ENCODE measurements at places on chromosomes 16 and 17. TPM values are rescaled to one million over a fixed set of nuclear protein-coding genes. Genes with fewer than 3 reads are reported as not detected.

DNA sequence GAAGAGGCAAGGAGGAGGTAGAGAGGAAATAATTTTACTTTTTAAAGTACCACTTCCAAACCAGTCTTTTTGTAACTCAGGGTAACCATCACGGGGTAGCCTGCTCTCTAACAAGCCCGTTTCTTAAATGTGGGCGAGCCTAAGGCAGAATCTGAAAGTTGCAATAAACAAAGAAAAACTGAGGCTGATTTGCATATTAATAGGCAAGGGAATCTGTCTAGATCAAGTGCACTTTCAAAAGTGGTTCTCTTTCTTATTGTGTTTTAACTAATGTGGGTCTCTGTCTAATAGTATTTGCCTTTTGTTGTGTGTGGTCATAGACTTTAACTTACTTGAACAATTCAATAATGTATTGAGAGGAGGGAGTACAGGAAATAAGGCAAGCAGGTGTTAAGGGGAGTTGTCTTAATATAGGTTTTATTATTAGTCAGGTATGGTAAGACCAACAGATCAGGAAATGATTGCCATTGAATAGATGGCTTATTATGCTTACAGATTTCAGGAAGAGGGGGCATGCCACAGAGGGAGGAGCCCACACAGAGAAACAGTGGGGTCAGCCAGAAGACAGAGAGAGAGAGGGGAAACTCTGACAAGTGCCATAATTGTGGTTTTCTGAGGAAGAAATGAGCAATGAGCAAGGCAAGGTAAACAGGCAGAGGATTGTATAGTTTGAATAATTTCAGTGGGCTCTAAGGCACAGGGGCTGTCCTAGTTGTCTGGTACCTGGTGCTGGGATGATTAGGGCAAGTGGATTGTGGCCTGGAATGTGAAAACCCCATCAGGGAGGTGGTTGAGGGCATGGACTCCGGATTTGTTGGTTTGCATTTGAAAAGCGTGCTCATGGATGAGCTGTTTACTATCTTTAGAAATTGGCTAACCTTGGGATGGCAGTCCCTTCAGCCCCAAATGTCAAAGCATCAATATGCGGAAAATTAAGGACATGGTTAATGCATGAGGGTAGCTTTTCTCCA lies 237.2 kb downstream of the TOX3 start:
- no peak overlapping the region for H3K4me3 ChIP-seq
- no peak for DNase-seq
- no peaks in the 10 kb centered on the region for H3K27me3 ChIP-seq
- no peak overlapping the region for H3K27ac ChIP-seq

DNA sequence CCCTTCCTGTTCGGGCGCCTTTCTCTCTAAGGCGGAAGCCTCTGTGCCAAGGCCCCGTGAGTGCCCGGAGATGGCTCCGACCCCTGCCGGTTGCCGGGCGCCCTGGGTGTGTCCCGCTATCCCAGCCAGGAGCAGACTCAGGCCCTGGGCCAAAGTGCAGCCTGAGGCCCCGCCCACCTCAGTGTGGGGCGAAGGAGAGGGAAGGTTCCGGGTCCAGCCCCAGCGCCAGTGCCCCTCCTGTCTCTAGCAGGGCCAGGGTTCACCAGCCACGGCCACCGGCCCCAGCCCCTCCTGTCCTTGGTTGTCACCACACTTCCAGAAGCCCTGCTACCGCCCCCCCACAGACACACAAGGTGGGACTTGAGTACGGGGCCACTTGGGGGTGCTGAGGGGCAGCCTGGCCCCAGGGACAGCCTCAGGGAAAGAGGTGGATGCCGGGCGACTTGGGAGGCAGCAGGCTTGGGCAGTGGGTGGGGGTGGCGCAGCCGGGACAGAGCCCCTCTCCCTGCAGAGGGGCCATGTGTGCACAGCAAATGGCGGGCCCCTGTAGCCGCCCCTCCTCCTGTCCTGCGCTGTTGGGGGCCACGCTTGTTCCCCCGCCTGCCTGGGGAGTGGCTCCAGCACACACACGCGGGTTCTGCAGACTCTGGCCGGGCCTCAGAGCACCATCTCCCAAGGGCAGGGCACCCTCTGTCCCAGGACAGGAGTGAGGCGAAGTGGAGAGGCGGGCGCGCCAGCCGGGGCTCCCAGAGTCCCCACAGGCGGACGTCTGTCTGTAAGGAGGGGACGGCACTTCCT lies 6.0 kb downstream of the C1QTNF8 start:
- DNase-seq, result no peak
- H3K4me3 ChIP-seq, result no peak overlapping the region
- H3K4me1 ChIP-seq, result peaks cover 4% of the 10 kb centered on the region
- H3K36me3 ChIP-seq, result no peaks in the 10 kb centered on the region
- H3K27me3 ChIP-seq, result peaks cover 23% of the 10 kb centered on the region
- no peak overlapping the region for H3K27ac ChIP-seq

DNA sequence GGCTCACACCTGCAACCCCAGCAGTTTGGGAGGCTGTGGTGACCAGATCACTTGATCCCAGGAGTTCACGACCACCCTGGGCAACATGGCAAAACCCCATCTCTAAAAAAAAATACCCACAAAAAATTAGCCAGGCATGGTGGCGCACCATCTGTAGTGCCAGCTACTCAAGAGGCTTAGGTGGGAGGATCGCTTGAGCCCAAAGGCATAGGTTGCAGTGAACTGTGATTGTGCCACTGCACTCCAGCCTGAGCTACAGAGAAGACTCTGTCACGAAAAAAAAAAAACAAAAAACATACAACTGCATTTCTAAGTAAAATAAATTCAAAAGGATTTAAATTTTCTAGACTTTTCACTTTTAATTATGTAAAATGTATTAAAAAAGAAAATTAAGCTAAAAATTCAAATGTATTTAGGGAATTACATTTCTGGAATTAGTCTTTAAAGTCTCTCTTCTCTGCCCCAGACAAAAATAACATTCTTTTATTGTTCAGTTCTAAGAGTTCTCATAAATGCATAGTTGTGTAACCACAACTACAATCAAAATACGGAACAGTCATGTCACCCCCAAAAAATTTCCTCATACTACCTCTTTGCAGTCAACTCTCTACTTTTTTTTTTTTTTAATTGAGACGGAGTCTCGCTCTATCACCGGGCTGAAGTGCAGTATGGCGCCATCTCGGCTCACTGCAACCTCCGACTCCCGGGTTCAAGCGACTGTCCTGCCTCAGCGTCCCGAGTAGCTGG lies 14.1 kb downstream of the FAM222B start:
- peak; percentile 17 for DNase-seq
- no peaks in the 10 kb centered on the region for H3K4me1 ChIP-seq
- H3K4me3 ChIP-seq, result no peak overlapping the region
- no peaks in the 10 kb centered on the region for H3K27me3 ChIP-seq

DNA sequence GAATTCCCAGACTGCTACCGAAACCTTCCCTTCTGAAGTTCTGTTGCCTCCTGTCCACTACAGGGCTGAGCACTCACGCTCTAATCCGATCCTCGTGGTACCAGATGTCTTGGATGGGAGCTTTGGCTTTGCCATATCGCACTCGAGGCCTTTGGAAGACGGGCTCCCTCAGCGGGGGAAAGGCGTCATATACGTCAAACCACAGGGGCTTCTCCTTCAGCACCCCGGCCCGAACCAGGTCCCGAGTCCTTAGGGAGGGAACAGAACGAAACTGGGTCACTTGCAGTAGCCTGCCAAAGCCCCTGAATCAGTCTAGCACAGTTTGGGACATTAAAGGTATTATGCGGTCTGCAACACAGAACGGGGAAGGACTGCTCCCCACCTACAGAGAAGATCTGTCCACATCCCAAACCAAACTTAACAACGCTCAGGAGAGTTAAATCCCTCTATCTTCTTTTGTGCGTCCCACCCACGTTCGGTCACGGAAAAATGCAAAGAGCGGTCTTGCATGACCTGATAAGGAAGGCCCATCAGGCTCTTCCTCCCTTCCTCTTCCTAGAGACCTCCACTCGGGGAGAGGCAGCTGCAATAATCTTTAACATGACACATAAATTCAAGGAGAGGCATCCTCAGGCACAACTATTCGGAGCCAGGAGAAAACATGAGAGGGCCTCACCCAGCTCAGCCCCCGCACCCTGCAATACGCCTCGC lies 526 bp downstream of the MRPS23 start:
- H3K36me3 ChIP-seq, result peaks cover 27% of the 10 kb centered on the region
- H3K4me3 ChIP-seq, result peak overlapping the region; percentile 89
- no peaks in the 10 kb centered on the region for H3K27me3 ChIP-seq
- peak overlapping the region; percentile 85 for H3K27ac ChIP-seq
- DNase-seq, result no peak

DNA sequence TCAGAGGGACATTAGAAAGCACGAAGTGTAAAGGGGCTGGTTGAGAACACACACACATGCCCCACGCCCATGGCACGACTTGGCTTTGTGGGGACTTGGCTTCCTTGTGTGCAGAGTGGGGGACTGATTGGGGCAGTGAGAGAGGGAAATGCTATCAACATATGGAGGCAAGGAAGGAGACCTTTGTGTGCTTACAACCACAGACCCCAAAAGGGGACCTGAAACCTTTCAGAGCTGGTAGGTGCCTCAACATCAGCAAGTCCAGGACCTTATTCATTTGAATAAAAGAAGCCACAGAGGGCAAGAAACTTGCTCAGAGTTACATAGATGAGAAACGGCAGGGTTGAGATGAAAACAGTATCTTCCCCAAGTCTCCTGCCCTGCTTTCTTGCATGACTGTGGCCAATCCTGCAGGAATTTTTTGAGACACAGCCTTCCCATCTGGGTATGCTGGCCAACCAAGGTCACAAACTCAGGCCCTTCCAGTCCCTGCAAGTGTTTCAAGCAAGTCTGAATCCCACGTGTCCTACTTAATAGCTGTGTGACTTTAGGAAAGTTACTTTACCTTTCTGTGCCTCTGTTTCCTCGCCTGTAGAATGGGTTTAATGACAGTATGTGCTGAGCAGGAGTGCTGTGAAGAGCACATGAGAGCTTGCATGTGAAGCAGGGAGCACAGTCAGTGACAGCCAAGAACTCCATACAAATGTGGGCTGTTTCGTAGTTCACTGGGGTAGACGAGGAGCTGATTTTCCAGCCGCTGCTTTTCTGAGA lies 26.2 kb downstream of the C16orf78 start:
- no peaks in the 10 kb centered on the region for H3K36me3 ChIP-seq
- no peak overlapping the region for H3K27ac ChIP-seq
- H3K27me3 ChIP-seq, result no peaks in the 10 kb centered on the region
- H3K4me3 ChIP-seq, result no peak overlapping the region

- no peaks in the 10 kb centered on the region for H3K27me3 ChIP-seq
- no peak overlapping the region for H3K27ac ChIP-seq
- DNase-seq, result no peak
- no peaks in the 10 kb centered on the region for H3K36me3 ChIP-seq
Observed at GRCh38 chr16:21088646-21089538, 61.8 kb downstream of the DNAH3 start.

DNA sequence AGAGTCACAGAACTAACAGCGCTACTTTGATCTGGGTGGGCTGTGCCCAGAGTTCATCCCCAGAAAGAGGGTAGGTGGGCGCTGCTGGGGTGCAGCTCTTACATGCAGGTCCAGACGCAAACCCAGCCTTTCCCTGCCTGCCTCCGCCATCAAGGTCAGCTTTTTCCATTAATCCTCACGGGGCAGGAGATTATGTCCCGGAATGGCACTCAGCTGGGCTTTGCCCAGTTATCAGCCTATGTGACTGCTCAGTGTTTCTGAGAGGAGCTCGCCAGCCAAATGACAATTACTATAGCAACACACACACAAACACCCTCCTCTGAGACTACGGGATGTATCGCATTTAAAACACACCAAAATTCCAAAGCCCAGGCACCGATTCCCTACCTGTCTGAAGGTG lies 20.1 kb downstream of the GLYR1 start:
- H3K27ac ChIP-seq, result no peak overlapping the region
- no peaks in the 10 kb centered on the region for H3K4me1 ChIP-seq
- H3K27me3 ChIP-seq, result no peaks in the 10 kb centered on the region
- DNase-seq, result no peak

- DNase-seq, result no peak
- H3K27ac ChIP-seq, result no peak overlapping the region
- peaks cover 24% of the 10 kb centered on the region for H3K27me3 ChIP-seq
- H3K4me1 ChIP-seq, result no peaks in the 10 kb centered on the region
- no peaks in the 10 kb centered on the region for H3K36me3 ChIP-seq
- no peak overlapping the region for H3K4me3 ChIP-seq
Observed at GRCh38 chr16:16879567-16880251, 500.8 kb downstream of the NPIPA7 start.

DNA sequence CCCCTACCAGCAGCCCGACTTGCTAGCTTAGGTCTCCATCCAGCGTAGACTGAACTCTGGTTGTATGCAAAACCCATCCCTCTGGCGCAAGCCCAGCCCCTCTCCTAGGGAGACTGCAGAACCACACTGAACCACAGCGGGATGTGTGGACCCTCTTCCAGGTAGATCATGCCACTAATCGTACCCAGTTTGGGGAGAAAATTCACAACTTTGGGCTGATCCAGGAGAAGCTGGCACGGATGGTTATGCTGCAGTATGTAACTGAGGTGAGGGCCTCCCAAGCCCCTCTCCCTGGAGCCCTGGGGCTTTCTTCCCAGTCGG lies 3.2 kb downstream of the ACADVL start:
- no peak overlapping the region for H3K4me3 ChIP-seq
- H3K27me3 ChIP-seq, result no peaks in the 10 kb centered on the region

- H3K27ac ChIP-seq, result no peak overlapping the region
- no peaks in the 10 kb centered on the region for H3K4me1 ChIP-seq
Observed at GRCh38 chr17:66859353-66859752, 24.4 kb downstream of the CACNG5 start.

Gene KRTAP2-1
- not detected for total RNA-seq
